ENCODE measurements at places on chromosomes 5 and 9.

GRCh38 chr9:93476924-93477323 lies 23.5 kb upstream of the FAM120AOS start:
- DNase-seq, result no peak

DNA sequence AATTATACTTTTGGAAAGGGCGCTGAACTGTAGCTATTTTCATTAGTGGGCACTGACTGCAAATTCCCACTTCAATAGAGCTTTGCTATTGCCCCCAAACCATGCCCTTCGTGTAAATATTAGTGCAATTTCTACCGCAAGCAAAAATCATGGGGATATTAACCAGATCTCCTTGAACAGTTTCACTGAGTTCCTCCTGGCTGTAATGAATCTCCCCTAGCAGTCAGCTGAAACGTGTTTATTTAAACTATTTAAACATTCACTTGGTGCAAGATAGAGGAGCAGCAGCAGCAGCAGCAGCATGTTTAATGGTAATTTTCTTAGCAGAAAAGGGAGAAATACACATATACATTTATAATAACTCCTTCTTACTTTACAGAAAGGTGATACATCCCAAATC lies 54.4 kb downstream of the ARRDC3 start:
- no peak for DNase-seq

DNA sequence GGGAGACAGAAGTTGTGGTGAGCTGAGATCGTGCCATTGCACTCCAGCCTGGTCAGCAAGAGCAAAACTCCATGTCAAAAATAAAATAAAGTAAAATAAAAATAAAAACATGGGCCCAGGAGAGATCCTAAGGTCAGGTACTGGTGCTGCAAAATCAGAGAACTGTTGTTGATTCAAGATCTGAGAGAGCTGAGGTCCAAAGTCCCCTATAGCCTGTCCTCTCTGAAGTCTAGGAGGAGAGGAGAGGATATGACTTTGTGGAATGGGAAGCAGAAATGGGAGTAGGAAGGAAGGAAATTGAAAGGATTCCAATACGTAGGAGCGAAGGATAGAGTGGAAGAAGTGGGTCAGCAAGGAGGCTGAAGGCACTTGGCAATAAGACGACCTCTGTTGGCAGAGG lies 4.6 kb upstream of the OR1L4 start:
- DNase-seq, result no peak

DNA sequence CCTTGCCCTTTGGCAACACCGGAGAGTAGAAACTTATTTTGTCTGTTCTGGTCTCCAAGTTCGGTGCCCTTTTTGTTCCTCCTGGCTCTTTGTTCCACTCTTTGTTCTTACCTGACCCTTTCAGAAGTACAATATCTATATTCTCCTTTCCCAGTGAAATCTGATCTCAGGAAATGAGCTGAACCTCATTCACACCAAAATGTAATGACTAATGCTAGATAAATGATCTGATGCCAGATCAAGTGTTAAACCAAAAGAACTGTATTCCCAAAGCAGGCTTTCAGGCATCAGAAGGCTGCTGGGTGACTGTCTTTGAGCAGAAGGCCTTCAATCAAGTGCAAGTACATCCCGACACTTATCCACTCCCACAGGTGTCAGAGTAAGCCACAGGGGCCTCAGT lies 156.4 kb downstream of the SPOCK1 start:
- DNase-seq, result no peak

DNA sequence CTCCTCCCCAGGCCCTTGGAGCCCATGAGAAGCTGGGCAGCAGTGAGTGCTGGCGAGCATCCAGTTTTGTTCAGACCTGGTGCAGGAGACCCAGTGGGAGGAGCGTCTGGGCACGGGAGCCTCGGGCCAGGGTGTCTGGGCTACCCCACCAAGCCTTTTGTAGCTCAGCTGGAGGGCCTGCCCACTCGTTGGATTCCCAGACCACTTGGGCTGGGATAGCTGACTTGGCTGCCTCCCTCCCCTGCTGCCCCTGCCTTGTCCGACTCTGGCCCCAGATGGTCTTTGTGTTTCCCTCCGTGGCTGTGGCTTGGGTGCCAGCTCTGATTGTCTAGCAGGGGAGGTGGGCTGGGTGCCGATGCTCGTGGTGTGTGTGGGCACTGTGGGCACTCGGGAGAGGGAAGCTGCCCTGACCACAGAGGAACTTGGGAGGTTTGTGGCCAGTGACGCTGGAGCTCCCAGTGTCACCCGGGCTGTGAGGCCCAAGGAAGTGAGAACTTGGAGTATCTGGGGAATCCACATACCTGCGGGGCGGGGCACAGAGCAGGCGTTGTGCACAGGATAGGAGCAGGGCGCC lies 47.3 kb downstream of the WNK2 start:
- DNase-seq, result no peak

GRCh38 chr9:121053544-121053943 lies 3.5 kb upstream of the C5 start:
- no peak for DNase-seq

GRCh38 chr5:132540764-132541163 lies 2.6 kb downstream of the IL5 start:
- no peak for DNase-seq

GRCh38 chr9:124197177-124198095 lies 60.3 kb upstream of the NEK6 start:
- DNase-seq, result no peak

All from activated naive CD4-positive, alpha-beta T cell treated with anti-CD3 and anti-CD28 coated beads for 36 hours (primary cell).